ENCODE measurements at places on chromosomes 11 and 22.

- no peak for DNase-seq
Observed at GRCh38 chr11:12077535-12078280, 32.7 kb upstream of the MICAL2 start.

- DNase-seq, result no peak
Observed at GRCh38 chr11:31872076-31872443, 60.9 kb upstream of the PAX6 start.

DNA sequence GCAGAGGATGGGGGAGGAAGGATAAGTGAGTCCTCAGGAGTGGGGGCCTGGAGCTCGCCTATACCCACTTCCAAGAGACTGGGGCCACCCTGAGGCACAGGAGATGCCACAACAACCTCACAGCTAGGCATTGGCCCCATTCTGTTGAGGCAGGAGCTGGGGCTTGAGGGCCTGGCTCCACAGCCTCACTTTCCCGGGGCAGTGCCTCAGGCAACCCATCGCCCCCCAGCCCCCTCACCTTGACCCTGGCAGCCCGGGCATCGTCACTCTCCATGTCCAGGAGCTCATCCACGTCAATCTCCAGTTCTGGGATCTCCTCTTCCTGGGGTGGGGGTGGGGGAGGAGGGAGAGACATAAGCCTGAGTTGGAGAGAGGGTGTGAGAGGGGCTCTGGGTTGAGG lies 1.8 kb downstream of the PPP1R14B start:
- no peak for DNase-seq

DNA sequence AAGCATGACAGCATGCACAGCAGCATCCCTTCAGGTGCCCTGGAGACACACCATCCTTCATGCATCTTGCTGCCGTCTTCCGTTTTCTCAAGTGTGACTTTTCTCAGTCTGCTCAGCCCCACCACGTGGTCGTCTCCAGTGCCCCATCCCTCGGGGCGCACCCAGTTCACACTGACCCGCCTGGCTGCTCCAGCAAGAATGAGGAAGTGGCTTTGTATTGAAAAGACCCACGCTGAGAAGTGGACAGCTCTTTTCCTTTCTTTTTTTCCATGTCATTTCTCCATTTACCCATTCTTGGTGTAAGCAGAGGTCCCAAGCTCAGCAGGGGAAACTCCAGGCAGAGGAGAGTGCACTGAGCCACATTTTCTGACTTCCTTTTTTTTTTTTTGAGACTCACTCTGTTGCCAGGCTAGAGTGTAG lies 14.5 kb downstream of the SERPINH1 start:
- DNase-seq, result peak; percentile 72

- DNase-seq, result no peak
Observed at GRCh38 chr11:36684840-36685801, 87.1 kb upstream of the RAG2 start.

DNA sequence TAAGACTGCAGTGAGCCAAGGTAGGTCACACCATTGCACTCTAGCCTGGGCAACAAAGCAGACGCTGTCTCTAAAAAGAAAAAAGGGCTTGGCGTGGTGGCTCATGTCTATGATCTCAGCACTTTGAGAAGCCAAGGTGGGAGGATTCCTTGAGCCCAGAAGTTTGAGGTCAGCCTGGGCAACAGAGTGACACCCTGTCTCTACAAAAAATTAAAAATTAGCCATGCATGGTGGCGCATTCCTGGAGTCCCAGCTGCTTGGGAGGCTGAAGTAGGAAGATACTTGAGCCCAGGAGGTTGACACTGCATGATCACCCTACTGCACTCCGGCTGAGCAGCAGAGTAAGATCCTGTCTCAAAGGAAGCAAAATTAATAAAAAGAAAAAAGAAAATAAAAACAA lies 38.9 kb upstream of the RDX start:
- DNase-seq, result no peak

DNA sequence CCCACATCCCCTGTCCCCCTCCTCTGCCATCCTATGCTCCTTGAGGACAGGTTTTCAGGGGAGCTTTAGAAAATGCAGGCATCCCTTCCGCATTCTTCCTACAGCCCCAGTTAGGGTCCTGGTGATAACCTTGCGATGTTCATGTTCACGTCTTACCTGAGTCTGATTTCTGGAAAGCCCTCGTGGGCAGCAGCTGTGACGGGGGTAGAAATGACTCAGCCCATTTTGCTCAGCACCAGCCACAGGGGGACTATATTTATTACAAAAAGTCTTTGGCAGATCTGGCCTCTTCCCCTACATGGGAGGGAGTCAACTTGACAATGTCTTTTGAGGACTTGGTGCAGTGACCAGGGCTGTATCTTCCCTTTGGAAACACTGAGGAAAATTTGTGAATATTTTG lies 12.3 kb downstream of the PKNOX2 start:
- no peak for DNase-seq

DNA sequence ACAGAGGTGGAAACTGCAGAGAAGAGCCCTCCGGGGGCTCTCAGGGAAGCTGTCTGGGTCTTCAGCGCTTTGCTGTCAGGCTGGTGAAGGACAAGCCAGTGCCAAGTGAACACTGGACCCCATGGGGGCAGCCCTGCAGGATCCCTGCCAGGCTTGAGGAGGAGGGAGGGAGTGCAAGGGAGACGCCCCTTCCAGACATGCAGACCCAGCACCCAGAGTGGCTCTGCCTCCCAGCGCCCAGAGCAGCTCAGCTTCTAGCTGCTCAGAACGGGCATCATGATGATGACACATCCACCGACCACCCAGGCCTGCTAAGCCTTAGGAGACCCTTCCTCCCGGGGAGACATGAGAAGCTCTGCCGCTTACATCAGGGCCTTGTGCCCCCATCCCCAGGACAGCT lies 39.7 kb downstream of the TBX1 start:
- DNase-seq, result peak; percentile 40

DNA sequence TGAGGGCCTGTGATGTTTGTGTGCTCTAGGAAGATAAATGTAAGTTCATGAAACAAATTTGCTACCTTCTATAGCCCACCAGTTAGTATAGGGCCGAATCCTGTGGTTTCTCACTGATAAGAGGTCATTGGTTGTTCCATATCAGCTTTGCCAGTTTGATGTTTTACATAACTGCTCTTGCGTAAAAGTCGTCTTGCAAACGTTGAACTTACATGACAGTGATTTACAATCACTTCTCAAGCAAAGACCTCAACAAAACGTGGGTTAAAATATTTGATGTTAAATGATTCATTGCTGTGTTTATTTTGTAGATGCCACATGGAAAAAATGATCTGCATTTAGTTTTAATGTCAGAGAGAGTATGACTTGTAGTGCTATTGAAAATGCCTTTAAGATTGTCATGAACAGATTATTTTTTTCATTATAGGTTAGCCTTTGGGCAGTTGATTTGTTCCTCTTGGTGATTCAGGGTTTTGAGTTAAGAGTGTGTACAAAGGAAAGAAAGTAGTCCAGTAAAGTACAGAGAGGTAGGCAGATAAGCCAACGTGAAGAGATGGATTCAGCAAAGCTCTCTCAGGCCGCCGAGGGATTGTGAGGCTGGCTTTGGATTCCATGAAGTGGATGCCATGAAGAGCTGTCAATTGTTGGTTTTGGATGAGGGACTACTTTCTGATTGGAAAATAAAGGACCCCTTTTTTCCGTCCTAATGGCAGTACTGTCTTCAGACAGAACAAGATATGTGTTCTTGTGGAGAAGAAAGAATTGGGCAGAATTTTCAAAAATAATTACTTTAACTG lies 2.6 kb downstream of the EWSR1 start:
- DNase-seq, result no peak

- DNase-seq, result no peak
Observed at GRCh38 chr11:111194860-111195568, 50.5 kb upstream of the POU2AF2 start.

GRCh38 chr22:30718938-30719337 lies 24.3 kb downstream of the OSBP2 start:
- DNase-seq, result no peak

Data from psoas muscle (tissue), 8 donors.